ENCODE measurements at places on chromosomes 11 and 22.

DNA sequence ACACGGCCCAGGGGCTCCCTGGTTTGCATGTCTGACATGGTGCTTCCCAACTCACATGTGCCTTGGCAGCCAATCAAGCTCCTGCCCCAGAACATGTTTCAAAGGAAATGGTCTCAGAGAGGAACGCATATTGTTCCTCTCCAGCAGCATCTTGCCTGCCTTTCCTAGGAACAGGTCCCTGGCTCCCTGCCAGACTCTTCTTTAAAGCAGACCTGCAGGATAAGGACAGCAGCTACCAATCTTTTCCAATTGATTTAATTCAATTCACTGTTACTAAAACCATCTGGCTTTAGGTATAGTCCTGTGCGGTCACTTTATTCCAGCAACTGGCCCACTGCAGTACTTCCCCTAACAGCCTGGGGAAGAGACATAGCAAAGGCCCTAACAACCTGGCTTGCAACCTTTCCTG lies 79.9 kb downstream of the AMBRA1 start:
- no peak for DNase-seq

GRCh38 chr11:59954219-59954847 lies 9.5 kb upstream of the OOSP4A start:
- no peak for DNase-seq

GRCh38 chr11:91257667-91258066 lies 967.0 kb upstream of the FAT3 start:
- no peak for DNase-seq

DNA sequence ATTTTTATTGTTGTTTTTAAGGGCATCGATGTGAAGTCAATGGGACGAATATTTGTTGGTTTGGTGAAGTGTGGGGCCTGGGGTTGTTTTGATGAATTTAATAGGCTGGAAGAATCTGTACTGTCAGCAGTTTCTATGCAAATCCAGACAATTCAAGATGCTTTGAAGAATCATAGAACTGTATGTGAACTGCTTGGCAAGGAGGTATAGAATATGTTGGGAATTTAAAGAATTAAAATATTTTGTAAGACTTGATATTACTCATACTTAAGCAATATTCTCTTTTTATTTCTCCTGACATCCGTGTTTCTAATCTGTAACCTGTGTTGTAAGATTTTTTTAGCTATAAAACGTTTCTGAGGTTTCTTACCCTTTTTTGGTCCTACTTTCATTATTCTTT lies 61.6 kb downstream of the DYNC2H1 start:
- no peak for DNase-seq

DNA sequence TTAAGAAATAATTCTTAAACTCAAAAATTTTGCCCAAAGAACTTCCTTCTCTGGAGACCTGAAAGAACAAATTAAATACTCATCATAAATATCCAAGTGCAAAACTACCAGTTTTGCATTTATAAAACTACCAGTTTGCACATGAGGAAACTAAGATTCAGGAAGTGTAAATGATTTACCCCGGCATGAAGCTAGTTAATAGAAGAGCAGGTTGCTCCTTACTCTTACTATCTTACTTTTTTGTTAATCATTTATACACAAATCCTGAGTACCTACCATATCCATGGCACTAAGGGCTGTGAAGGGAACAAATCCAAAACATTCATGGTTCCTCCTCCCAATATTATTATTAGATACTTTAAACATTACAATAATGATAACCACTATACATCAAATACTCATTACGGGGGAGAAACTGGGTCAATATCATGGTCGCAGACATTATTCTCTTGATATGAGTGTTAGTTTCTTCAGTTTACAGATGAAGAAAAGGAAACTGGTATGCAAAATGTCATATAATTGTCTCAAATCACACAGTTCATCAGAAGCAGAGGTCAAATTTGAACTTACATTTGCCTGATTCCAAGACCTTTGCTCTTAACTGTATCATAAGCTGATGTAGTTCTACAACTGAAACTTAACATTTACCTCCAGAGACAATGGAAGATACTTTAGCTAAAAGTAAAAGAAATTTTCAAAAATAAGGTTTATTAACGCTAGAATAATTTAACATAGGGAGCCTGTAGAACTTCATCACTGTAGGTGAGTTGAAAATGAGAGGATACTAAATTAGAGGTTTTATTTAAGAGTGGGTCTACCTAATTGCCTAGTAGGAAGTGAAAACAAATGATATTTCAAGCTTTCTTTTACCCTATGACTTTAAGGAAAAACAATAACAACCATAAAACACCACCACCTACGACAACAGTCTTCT lies 74.5 kb downstream of the FAM76B start:
- DNase-seq, result no peak

GRCh38 chr11:122803716-122804115 lies 34.6 kb upstream of the CRTAM start:
- DNase-seq, result no peak

DNA sequence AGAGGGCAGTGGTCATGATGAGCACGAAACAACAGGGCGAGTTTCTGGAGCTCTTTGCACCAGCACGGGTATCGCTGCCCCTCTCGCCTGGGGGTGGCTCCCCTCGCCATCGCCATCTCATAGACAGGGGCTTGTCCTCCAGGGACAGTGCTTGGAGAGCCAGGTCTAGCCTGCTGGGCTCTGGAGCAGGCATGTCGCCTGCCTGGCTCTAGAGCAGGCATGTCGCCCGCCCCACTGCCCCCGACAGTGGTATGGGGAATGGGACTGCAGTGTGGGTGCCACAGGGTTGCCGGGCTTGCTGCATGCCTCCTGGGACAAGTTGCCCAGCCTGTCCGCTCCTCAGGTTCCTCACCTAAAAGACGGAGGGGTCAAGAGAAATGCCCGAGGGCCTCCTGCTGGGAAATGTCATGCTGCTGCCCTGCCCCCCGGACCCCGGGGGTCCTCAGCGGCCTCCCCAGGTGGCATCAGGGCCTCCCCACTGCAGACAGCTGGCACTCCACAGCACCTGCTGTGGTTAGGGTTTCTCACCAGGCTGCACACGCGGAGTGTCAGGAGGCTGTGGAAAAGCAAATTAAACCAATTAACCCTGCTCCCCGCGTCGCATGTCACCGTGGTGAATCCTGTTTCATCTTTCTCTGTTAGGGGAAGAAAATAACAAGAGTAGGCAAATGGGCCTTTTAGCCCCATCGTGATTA lies 403.0 kb downstream of the TBC1D22A start:
- DNase-seq, result no peak

DNA sequence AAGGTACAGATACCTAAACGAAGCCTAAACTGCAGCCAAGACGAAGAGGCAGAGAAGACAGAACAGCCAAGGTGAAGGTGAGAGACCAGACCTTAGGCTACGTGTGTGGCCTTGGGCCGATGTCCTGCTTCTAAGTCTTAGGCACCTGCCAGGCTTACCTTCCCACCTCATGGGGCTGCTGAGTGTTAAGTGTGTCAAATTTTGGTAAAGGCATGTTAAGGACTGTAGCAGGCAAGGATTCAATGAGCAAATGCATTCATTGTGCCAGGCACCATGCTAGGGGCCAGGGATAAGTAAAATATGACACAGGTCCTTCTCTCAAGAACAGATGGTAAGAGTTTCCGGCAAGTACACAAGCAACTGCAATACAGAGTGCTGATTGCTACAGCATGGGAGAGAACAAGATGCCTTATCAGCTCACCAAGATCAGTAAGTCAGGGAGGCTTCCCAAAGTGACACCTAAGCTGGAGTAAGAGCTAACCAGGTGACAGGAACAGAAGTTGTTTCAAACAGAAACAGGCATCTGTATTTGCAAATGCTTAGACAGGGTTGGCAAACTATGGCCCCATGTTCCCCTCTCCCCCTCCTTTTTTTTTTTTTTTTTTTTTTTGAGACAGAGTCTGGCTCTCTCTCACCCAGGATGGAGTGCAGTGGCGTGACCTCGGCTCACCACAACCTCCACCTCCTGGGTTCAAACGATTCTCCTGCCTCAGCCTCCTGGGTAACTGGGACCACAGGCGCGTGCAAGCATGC lies 46.7 kb downstream of the CLTCL1 start:
- DNase-seq, result no peak

GRCh38 chr22:41899110-41899509 lies 15.8 kb downstream of the SHISA8 start:
- DNase-seq, result no peak

GRCh38 chr11:19814421-19814820 lies 101.8 kb downstream of the NAV2 start:
- DNase-seq, result no peak

GRCh38 chr22:47303161-47303890 lies 540.9 kb downstream of the TBC1D22A start:
- no peak for DNase-seq

- DNase-seq, result peak; percentile 63
Observed at GRCh38 chr11:12195768-12196167, 85.4 kb downstream of the MICAL2 start.

DNA sequence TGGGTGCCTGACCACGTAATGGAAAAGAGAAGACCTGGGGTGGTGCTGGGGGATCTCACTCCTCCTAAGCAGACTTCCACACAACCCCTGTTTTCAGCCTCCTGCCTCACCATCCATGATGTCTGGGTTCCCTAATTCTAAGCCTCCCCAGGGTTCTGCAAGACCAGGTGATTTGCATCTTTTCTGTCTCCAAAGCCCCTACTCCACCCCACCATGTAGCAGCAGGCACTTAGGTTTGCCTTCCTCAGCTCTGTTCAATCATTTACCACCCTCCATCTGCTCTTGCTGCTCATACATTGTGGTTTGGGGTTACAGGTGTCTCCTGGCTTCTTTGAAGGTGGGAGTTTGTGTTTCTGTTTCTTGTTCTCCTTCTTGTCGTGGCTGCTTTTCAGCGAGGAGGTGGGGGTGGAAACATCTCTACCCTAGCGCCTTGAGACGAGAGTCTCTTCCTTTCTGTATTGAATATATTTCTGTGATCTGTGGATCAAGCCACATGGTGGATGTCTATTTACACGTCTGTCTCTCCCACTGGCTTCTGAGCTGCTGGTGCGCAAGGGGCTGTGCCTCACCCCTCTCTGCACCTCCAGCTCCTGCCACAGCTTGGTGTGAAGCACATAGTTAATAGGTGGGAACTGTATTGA lies 6.6 kb upstream of the SSTR3 start:
- peak; percentile 82 for DNase-seq

GRCh38 chr22:47802421-47802820 lies 1040.0 kb downstream of the TBC1D22A start:
- DNase-seq, result no peak

Measured in CD4-positive, alpha-beta T cell treated with Interleukin-12 subunit alpha and Interleukin-12 subunit beta, for 1 hour (primary cell).